T-cell (primary cell): ENCODE measurements at places on chromosomes 5 and 9.

DNA sequence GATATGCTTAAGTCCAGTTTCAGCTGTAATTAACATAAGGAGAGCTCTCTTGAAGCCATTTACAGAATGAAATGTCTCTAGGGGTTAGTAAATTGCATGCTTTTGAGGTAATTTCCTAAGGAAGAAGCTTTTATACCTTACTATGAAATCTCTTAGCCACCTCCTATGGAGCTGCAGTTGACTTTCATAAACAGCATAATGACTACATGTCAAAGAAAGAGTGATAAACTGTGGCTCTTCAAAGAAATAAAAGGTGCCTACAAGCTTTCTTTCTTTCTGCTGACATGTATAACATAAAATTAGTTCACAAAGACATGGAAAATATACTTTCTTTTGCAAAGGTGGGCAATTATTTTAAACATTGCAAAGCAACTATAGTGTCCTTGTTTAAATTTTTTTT is 90.8 kb downstream of the TMEM167A start:
- no peak for DNase-seq

- no peak for DNase-seq
Observed at GRCh38 chr5:56574778-56575177, 240.6 kb upstream of the MAP3K1 start.

- DNase-seq, result no peak
Observed at GRCh38 chr9:4866239-4866969, 73.7 kb downstream of the RCL1 start.

GRCh38 chr9:37353791-37354190 is 68.7 kb upstream of the GRHPR start:
- DNase-seq, result no peak

DNA sequence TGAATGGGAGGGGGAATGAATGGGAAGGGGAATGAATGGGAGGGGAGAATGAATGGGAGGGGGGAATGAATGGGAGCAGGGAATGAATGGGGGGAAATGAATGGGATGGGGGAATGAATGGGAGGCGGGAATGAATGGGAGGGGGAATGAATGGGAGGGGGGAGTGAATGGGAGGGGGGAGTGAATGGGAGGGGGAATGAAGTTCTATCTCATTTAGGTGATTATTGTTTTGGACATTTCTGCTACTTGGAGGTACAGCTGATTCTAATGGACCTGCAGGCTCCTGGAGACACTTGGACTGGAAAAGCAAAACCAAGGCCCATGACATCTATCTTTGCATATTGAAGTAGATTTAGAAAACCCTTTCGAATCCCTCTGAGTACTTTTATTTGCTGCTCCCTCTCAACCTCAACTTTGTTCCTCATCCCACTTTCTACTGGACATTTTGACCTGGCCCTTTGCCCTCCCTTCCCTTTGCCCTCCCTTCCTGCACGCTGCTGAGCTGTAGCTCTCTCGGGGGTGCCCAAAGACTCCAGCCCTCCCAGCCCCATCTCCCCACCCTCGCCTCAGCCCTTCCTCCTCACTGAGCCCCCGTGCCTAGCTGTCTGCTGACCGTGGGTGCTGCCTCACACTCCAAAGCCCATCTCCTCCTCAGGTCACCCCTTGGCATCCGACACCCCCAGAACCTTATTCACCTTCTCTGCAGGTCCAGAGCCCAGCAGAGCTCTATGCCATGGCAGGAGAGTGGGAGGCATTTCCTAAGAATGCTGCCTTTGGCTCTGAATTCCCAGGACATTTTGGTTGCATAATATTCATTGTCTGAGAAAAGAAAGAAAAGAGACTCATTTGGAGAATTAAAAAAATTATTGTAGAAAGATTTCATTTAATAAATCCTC is 19.9 kb upstream of the LPCAT1 start:
- no peak for DNase-seq

GRCh38 chr5:171709930-171710329 is 75.7 kb upstream of the SMIM23 start:
- DNase-seq, result no peak

- no peak for DNase-seq
Observed at GRCh38 chr5:143687604-143688003, 124.4 kb upstream of the HMHB1 start.

- no peak for DNase-seq
Observed at GRCh38 chr5:29379619-29380018, 1813.9 kb upstream of the CDH6 start.
